ENCODE measurements at places on chromosomes 6 and 20.

- no peak for DNase-seq
These were observed 351.7 kb upstream of the ARID1B start for GRCh38 chr6:156425359-156426020.

- DNase-seq: no peak
These were observed 402.6 kb upstream of the SULF2 start for GRCh38 chr20:48187851-48188250.

- no peak for DNase-seq
These were observed 194.7 kb downstream of the TENT5A start for GRCh38 chr6:81557811-81558210.

DNA sequence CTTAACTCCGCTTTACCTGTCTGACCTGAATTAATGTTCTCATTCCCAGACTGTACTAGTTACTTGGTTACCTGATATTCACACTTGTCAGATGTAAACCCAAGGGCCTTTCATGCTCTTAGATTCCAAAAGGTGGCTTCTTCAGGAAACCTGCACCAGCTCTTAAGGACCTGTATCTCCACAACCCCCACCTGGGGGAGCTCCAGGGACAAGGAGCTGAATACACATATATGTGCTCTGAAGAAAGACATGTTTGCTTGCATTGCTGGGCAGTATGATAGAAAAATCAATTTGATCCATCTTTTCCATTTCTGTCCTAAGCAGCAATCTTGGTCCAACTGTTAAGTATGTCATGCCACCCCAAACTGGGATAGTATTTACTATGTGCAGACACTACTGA, 64.8 kb upstream of the POU3F2 start:
- DNase-seq: peak; percentile 18

GRCh38 chr6:75077701-75078100, 128.2 kb downstream of the COL12A1 start:
- DNase-seq: no peak

DNA sequence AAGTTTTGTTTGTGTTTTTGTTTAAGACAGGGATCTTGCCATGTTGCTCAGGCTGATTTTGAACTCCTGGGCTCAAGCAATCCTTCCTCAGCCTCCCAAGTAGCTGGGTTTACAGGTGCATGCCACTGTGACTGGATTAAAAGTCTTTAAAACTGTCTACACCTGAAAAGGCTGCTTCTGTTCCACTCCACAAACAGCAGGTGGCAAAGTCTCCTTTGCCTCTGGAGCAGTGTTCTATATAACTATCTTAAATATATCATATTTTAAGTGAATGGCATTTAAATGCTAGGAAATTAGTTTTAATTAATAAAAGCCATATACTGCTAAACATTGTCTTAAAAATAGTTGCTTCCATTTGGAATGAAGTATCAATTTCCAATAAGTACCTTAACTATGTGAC, 89.2 kb upstream of the BCLAF1 start:
- DNase-seq: no peak

DNA sequence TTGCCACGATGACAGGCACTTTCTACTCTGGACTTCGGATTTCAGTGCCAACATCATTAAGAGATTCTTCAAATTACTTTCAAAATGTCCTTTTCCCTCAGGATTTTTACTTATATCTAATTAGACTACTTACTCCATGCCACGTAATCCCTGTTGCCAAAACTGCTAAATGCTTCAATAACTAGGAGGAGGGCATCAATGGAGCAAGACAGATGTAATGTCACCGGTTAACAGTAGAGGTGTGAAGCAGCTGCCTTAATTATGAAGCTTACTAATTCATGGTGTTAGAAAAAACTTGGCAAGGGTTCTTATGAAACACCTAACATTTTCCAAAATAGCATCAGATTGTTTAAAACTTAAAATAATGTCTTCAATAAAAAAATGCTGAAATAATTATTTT, 111.2 kb upstream of the SIM1 start:
- DNase-seq: no peak

DNA sequence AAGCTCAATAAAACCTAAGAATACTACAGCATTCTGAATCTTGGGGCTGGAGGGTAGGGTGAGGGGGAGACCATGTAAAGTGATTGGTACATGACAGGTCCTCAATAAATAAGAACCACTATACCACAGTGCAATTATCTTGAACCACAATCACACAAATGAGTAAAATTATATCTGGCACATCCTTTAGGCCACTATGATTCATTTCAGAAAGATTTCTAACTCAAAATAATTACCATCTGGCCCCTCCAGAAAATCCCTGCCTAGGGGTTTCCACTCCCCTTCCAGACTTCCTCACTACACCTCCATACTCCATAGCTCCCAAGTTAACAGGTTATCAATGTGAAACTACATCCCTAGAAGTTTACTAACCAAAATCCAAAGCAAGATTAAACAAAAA, 19.7 kb downstream of the AKIRIN2 start:
- DNase-seq: peak; percentile 20
